Renal cortex interstitium (tissue), 15 donors: ENCODE measurements at places on chromosomes 16 and 17. TPM values are rescaled to one million over a fixed set of nuclear protein-coding genes. Genes with fewer than 3 reads are reported as not detected.

- peak; percentile 66 for DNase-seq
These were observed 658 bp downstream of the SYNRG start for GRCh38 chr17:37608351-37609169.

- DNase-seq = no peak
These were observed 4.9 kb downstream of the GIT1 start for GRCh38 chr17:29584452-29585079.

DNA sequence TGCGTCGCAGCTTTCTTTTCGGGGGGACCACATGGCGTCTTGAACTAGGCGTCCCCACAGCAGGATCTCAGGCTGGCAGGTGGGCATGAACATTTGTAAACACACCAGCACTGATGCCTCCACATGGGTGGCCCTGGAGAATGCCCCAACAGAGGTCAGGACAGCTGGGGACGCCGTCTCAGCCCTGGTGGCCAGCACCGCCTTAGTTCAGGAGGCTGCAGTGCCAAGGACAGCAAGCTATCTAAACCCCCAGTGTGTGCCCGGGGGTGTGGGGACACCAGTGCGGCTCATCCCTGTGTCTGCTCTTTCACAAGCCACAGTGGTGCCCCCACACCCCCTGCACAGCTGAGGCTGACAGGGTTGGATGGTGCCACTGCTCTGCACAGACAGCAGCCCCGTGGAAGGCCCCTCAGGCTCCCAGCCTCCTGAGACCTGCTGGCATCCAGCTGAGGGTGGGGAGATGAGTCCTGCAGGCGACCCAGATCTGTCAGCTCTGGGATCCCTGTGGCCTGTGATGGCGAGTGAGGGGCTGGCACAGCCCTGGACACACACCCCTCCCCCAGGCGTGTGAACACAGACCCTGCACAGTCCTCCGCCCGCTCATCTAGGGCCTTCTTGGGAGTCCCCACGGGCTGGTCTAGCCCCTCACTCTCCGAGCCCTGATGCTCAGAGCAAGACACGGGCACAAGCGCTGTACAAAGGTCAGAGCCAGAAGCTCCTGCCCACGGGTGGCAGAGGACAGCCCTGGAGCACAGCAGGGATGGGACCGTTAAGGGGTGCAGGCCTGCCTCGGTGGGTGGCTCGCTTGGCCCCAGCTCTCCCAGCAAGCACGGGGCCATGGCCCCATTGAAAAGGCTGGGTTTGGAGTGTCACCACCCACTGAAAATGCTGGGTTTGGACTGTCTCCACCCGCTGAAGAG lies 10.7 kb downstream of the FSCN2 start:
- no peak for DNase-seq

SGCA gene
- polyA plus RNA-seq = 0.98 TPM

DNA sequence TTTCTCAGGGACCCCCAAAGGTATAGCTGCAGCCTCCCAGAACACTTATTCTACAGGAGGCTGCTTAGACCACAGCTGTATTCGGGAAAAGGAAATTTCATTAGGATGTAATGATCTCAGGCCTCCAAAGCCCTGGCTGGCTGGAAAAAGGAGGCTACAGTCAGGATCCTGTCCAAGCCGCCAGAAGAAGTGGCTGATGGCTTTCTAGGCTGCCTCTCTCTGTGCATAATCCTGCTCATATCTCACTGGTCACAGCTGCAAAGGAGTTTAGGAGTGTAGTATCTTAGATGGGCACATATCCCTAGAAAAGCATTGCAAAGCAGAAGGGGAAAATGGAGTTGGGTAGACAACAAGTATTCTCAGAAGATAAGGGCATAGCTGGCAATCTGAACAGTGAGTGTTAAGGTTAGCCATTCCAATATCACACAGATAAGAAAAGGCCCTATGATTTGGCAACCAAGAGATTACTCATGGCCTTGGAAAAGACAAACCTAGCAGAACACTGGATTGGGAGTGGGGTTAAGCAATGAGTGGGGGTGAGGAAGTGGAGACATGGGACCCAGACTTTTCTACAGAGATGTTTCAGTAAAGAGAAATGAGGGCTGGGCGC lies 26.0 kb upstream of the PRKCA start:
- DNase-seq = no peak

GRCh38 chr17:8629371-8630226 lies 926 bp downstream of the MYH10 start:
- no peak for DNase-seq

DNA sequence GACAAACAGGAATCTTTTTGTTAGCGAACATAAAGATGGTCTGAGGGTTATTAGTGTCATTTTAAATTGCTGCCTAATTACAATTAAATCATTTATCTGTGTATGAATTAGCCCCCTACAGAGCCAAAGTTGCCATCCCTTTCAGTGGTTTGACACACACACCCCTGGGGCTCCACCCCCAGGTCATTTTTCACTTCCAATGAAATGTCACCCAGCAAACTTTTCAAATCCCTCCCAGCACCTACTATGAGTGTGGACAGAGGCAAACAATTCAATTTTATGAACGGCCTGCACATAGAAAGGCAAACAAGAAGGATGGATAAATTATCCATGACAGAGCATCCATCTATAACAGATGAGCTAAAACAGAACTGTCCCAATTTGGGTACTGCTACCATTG lies 2.4 kb downstream of the MYH10 start:
- no peak for DNase-seq

DNA sequence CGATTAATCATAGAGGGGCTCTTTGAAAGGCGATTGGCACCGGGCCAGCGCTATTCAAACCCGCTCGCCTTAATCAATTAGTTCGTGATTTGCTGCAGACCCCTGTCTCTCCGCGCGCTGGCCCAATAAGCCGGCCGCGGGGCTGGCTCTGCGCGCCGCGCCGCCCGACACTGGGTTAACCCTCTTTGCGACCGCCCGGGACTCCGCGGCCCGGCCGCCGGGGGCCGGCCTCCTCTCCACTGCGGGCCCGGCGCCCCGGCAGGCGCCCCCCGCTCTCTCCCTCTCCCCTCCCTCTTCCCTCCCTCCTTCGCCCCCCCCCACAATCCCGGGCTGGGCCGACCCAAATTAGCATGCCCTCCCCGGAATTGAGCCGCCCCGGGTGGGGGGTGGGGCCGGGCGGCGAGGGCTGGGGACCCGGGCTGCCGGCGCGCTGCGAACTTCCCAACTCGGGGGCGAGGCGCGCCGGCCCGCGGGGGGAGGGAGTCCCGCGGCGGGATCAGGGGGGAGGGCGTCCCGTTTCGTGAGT lies 428 bp upstream of the SALL1 start:
- DNase-seq = no peak

CLEC19A gene
- polyA plus RNA-seq = 0.17 TPM

DOC2B gene
- 49.7 TPM for polyA plus RNA-seq

DNA sequence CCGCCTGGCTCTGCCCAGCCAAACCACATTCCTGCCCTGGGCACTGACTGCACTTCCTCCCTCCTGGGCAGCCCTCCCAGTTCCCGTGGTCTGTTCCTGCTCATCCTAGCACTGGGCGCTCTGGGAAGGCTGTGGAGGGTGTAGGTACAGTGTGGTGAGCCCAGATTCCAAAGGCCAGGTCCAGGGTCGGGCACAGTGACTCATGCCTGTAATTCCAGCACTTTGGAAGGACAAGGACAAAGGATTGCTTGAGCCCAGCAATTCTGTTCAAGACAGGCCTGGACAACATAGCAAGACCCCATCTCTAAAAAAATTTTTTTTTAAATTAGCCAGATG lies 30.6 kb downstream of the C16orf74 start:
- DNase-seq = no peak

- no peak for DNase-seq
These were observed 2093.4 kb downstream of the TP53TG3F start for GRCh38 chr16:35552763-35553162.

- no peak for DNase-seq
These were observed 102.3 kb downstream of the CYTH1 start for GRCh38 chr17:78679495-78680395.

LGALS9C gene
- polyA plus RNA-seq = 0.15 TPM

DNA sequence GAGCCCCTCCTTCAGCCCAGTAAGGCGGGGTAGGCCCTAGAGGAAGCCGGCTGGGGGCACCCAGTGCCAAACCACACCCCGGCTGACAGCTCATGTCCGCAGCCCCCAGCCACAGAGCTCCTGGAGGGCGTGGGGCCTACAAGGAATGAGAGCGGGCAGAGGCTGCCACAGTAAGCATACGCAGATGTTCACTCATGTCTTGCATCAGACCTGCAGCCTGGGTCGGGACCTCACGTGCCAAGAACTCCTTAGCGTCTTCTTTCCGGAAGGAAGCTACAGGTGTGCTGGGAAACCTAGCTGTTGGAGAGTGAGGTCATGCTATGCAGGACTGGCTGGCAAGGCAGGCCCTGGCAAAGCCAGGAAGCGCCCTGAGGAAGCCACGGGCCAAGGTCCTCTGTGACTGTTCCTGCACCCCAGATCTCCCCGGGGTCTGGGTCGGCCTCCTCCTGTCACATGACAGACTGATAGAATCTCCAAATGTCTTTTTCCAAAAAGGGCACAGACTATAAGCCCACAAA lies 1.6 kb downstream of the ZNF598 start:
- no peak for DNase-seq

GRCh38 chr17:17027442-17028058 lies 14.7 kb upstream of the MPRIP start:
- no peak for DNase-seq

SRP68 gene
- 118 TPM for polyA plus RNA-seq

NAA60 gene
- polyA plus RNA-seq = 65.1 TPM

C16orf95 gene
- 5.0 TPM for polyA plus RNA-seq

DNA sequence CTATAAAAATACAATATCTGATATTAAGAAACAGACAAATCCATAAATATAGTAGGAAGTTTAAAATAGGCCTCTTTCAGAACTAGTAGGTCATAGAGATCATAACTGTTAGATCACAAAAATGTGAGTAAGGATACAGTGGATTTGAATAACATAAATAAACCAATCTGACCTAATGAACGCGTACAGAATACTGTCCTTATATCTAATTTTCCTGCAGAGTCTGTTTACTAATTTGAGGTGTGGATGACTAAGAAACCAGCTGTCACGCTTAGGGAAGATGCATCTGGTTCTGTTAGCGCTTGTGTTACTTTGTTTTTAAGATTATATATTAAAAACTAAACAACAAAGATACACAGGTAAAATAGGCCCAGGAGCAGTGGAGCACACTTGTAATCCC lies 14.8 kb downstream of the CPD start:
- DNase-seq = no peak

- peak; percentile 36 for DNase-seq
These were observed 7.8 kb upstream of the PDK2 start for GRCh38 chr17:50087246-50087911.

DNA sequence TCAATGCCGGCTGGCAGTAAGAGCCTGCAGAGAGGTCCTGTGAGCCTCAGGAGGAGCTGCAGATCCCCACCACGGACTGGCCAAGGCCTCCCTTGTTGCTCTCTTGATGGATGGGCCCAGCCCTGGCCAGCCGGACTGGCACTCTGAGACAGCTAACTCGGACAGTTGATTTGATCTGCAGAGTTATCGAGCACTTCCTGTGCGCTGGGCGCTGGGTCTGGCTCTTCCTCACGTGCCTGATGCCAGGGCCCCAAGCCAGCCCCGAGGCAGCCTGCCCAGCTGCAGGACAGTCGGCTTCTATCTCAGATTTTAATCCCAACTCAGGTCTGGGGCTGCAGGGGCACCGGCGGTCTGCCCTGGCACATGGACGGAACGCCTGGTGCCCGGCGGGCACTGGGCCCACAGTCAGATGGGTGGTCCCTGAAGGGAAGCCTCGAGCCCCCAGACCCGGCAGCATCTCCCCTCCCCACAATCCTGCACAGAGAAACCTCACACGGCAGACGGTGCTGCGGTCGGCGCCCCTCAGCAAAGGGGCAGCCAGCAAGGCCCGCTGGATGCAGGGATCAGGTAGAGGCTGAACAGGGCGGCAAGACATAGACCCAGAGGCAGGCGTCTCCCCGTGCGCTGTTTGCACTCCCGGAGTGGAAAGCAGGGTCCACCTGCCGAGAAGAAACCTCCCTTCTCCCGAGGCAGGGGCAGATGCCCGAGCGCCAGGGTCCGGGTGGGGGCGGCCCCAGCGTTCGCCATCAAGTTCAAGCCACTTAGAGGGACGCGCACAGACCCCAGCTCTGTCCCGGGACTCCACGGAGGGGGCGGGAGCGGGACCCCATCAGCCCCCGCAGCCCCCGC lies 34.0 kb downstream of the TIMM22 start:
- no peak for DNase-seq

CPHXL2 gene
- polyA plus RNA-seq = 0.16 TPM

- DNase-seq = no peak
These were observed 3.1 kb upstream of the BAIAP2 start for GRCh38 chr17:81031566-81032550.
